ENCODE measurements at places on chromosomes 6 and 20. TPM values are rescaled to one million over a fixed set of nuclear protein-coding genes. Genes with fewer than 3 reads are reported as not detected.
A peak's percentile ranks its signal among the peaks of the same experiment; 100 is the strongest.

- no peak for DNase-seq
These were observed 13.3 kb downstream of the VAPB start for GRCh38 chr20:58402305-58402704.

PACRG gene
- 1.7 TPM for total RNA-seq

PAK5 gene
- total RNA-seq: not detected

TMEM151B gene
- total RNA-seq: not detected

DNA sequence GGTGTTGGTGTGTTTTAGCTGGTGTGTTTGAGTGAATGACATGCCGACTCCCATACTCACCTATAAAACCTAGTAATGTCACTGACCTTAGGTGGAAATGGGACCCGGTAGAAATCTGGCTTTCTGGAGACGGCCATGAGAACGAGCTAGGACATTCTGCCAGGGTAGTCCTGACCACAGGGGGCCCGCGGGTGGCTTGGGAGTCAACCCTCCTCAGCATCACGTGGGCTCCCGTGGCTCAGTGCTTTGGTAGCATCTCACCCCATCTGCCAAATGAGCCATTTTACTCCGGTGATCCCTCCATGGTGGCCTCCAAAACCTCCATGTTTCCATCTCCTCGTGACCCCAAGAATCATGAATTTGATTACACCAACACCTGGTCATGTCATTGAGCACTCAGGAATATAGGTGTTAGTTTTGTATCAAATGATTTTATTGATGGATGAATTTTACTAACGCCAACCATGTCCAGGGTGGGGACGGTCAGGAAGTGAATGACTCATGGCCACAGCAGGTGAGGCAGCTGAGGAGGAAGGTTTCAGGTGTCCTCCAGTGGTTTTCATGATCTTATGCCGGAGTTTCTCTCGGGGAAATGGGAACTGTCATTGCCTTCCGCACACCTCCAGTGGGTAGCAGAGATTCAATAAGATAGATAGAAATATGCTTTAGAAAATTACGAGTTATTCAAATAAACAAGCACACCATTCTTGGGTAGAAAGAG lies 195.0 kb downstream of the SYNDIG1 start:
- no peak for DNase-seq

- DNase-seq: no peak
These were observed at the start of gene WFDC10B for GRCh38 chr20:45704969-45705637. TSS of gene WFDC10B (minus strand) at chr20:45705019. CDS start at chr20:45685992, 19,027 bp downstream.

- DNase-seq: no peak
These were observed 95.1 kb downstream of the KCNQ5 start for GRCh38 chr6:72716916-72717315.

CST2 gene
- total RNA-seq: not detected

DNA sequence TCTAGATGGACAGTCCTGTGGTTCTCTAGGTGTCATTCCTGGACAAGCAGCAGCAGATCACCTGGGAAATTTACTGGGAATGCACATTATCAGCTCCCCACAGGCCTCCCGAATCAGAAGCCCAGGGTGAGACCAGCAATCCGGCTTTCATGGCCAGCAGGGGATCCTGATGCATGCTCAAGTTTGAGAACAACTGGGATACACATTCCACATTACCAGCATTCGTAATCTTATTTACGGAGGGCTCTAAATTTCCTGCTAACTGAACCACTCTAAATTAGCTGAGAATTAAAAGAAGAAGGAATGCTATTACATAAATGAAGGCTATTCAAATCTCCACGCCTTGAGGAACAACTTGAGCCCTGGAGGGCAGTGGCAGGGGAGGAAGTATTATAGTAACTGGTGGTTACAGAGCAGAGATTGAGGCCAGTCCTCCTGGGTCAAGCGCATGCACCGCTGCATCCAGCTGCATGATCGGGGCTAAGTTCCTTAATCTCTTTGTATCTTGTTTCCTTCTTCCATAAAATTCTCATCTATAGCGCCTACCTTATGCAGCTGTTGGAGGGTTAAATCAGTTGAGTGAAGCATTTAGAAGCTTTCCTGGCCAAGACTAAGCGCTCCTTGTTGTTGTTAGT lies 403.7 kb downstream of the CDH26 start:
- DNase-seq: no peak

- DNase-seq: no peak
These were observed 42.9 kb downstream of the ZFAND3 start for GRCh38 chr6:37862430-37862829.

MUCL3 gene
- total RNA-seq: not detected

DNA sequence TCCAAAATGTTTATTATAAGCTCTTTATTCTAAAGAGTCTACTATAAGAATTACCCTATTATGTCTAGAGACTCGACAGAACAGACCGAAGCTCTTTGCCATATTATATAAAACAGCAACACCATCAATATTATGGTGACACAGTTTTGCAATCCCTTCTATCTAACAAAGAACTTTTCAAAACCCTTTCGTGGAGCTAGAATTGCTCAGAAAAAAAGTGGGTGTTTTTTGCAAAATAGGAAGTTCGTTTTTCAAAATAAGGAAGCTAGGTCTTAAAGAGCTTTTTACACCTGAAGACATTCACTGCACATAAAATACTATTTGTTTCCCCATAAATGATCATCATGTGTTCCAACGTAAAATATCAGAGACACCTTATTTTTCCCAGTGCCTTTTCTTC lies 240.0 kb downstream of the FOXC1 start:
- no peak for DNase-seq

PRRT1 gene
- 0.87 TPM for total RNA-seq

RAB23 gene
- total RNA-seq: 21.0 TPM

DNA sequence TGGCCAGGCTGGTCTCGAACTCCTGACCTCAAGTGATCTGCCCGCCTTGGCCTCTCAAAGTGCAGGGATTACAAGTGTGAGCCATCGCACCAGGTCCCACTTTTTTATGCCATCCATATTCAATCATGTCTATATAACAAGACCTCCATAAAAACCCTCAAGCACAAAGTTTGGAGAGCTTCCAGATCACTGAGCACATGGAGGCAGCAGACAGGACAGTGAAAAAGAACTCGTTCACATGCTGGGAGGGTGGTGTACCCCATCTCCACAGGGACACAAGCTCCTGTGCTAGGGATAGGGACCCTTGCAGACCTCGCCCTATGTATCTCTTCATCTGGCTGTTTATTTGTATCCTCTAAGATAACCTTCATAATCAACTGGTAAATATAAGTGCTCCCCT lies 30.3 kb downstream of the KIF13A start:
- DNase-seq: no peak

- DNase-seq: peak; percentile 30
These were observed 32.6 kb upstream of the PHACTR3 start for GRCh38 chr20:59571551-59572314.

DNA sequence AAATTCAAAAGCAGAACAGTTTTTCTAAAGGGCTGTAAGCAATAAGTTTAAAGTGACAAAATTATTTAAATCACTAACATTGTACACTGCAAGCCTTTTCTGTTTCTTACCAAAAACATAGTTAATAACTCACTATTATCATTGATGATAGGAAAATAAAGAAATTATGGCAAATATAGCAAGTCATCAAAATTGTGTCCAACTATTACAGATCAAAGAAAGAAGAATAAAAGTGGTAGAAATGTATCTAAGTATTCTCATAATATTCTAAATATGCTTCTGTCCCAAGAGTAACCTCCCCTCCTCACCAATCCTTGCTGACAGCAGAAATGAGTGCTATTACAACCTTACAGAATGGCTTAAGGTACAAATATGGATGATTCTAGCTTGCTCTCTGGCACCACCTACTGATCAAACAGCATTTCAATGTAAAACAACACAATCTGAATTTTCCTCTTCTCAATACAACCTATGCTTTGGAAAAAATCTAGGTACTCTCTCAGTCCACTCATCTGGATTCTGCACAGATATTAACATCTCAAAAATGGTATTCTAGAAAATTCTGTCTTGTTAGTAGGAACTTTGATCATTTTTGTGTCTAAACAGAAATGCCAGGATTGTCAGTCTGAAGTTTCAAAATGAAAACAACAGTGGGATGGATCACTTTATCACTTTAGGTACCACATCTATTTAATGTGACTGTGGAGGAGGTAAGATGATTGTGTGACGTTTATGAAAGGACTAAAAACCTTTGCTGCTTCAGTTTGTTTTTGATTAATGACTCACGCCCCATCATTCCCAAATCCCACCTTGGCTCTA lies 40.9 kb downstream of the ZFP64 start:
- DNase-seq: peak; percentile 31

DNA sequence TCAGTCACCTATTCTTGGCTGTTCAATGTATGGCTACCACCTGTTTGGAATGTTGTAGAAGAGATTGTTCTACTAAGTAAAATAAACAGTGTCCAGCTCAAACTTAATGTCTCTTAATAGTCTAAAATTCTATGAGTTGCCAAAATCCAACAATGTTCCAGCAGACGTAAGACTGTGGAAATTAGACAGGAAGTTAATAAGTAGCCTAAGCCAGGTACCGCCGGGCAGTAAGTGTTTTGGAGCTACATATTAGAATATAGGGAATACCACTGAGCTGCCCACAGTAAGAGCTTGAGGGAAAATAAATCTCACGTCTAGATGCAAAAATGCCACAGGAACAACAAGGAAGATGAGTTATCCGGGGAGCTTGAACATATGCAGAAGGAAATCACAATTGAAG lies 7.8 kb upstream of the MANEA start:
- no peak for DNase-seq

DNA sequence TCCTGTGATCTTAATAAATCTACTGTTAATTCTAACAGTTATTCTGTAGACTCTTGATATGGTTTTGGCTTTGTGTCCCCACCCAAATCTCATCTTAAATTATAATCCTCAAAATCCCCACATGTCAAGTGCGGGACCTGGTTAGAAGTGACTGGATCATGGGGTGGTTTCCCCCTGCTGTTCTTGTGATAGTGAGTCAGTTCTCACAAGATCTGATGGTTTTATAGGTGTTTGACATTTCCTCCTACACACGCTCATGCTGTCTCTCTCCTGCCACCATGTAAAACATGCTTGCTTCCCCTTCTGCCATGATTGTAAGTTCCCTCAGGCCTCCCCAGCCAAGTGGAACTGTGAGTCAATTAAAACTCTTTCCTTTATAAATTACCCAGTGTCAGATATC lies 10.5 kb upstream of the EPB41L2 start:
- DNase-seq: no peak

B3GALT4 gene
- total RNA-seq: 17.5 TPM

NOX3 gene
- not detected for total RNA-seq

DNA sequence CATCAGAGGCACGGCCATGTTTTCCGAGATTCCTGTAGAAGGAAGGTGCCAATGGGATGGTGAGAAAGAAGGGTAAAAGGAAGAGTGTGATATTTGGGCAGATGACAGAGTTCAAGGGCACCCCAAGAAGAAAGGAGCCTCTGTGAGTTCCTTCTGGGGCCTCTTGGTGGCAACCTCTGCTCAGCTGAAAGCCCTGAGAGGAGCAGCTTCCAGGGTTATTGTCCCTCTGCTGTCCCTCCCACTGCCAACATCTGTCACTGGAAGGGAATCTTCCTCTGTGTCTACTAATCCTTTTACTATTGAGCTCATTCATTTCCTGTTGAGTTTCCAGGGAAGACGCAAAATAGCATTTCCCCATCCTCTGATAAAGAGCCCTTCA lies 40.0 kb upstream of the KCNK16 start:
- DNase-seq: no peak

GRCh38 chr6:163714179-163714578 lies 299.7 kb downstream of the QKI start:
- no peak for DNase-seq

GRCh38 chr6:117449549-117450439 lies 24.1 kb upstream of the ROS1 start:
- peak; percentile 24 for DNase-seq

DNA sequence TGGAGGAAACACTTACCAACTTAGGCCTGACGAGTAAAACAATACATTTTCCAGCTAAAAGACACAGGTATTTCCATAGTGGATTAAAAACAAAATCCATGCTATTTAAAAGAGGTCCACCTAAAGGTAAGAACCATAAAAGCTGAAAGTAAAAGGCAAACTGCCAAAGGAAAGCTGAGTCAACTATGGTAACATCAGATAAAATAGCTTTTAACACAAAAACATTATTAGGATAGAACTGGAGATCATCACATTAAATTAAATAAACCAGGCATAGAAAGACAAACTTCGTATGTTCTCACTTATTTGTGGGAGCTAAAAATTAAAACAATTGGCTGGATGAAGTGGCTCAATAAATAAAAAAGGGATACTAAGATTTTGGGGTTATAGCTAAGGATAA lies 166.8 kb upstream of the SLC22A16 start:
- no peak for DNase-seq

DNA sequence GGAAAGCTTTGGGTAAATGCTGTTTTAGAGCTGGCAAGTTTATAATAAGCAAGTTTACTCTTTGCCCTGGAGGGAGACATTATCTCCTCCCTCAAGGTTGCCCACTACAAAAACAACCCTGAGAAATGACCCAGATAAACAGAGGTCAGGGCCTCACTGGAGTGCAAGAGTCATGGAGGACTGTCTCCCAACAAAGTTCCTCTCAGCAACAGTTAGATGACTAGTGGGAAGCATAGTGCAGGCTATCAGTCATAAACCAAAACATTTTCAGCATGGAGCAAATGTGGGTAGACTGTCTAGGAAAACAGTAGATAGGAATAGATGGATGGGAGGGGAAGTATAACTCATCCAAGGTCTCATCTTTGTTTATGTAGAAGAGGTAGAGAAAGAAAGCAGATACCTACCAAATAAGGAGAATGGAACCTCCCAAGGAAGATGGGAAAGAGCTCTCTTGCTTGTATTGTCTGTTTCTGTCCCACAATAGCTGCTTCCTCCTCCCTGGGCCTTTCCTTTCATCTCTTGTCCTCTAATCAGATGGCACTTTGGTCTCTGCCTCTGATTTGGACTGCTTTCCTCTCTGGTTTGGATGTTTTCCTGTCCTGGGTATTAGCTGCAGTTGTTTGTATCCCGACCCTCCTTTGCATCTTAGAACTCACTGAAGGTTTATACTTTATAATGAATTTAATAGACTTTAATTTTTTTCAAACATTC lies 95.4 kb downstream of the WASF1 start:
- no peak for DNase-seq

MYMX gene
- total RNA-seq: not detected

BPI gene
- not detected for total RNA-seq

PRRC2A gene
- 103 TPM for total RNA-seq

- DNase-seq: no peak
These were observed 708.7 kb downstream of the UTRN start for GRCh38 chr6:144993870-144994269.

MAP3K5 gene
- 64.5 TPM for total RNA-seq

CARMIL1 gene
- total RNA-seq: 43.5 TPM

DNA sequence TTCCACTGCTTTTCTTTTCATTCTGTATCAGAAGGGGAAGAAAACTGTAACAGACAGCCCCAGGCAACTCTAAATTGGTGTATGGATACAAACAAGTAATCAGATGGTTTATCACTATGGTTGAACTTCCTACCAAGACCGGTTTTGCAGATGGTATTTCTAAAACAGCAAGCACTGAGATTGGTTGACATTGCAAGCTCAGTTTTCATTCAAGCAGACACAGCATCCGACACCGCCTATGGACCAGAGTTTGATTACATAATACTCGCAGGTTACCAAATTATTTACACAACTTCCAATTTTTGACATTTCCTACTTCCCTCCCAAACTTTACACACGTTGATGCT lies 209.9 kb downstream of the ALDH8A1 start:
- no peak for DNase-seq

GRCh38 chr20:60011512-60012507 lies 53.6 kb downstream of the CDH26 start:
- DNase-seq: no peak

GRCh38 chr6:76124018-76124417 lies 51.6 kb upstream of the IMPG1 start:
- no peak for DNase-seq

GRCh38 chr6:13099771-13100170 lies 228.6 kb downstream of the TBC1D7 start:
- no peak for DNase-seq
